ENCODE measurements at places on chromosomes 5 and 9. TPM values are rescaled to one million over a fixed set of nuclear protein-coding genes. Genes with fewer than 3 reads are reported as not detected.

The OLFM1 gene
- total RNA-seq, result 0.95 TPM

The PCDHGB2 gene
- total RNA-seq, result 1.9 TPM

The PHAX gene
- 51.2 TPM for total RNA-seq

The CXXC5 gene
- total RNA-seq, result 2.7 TPM

The GABRA1 gene
- total RNA-seq, result not detected

The RAPGEF1 gene
- 124 TPM for total RNA-seq

The CCL19 gene
- total RNA-seq, result not detected

The ARHGEF37 gene
- 7.1 TPM for total RNA-seq

The LMNB1 gene
- 134 TPM for total RNA-seq

The ZNF474 gene
- total RNA-seq, result not detected

The DPYSL3 gene
- total RNA-seq, result 146 TPM

The BRIX1 gene
- 28.4 TPM for total RNA-seq

The BTNL3 gene
- not detected for total RNA-seq

The TXNDC8 gene
- not detected for total RNA-seq

The SLC22A4 gene
- total RNA-seq, result 5.4 TPM

The SV2C gene
- 0.07 TPM for total RNA-seq

The FBLL1 gene
- total RNA-seq, result 0.44 TPM

The ERBIN gene
- total RNA-seq, result 60.1 TPM

The INSYN2B gene
- 9.9 TPM for total RNA-seq

The CCDC152 gene
- 2.8 TPM for total RNA-seq

The PCA3 gene
- total RNA-seq, result 0.32 TPM

The IL7R gene
- 1.2 TPM for total RNA-seq

The NUTM2G gene
- total RNA-seq, result not detected

The SRP19 gene
- total RNA-seq, result 69.2 TPM

The CCL21 gene
- total RNA-seq, result not detected

The TICAM2 gene
- total RNA-seq, result 3.5 TPM

The IRF1 gene
- total RNA-seq, result 17.7 TPM

The SYNPO gene
- 121 TPM for total RNA-seq

The RANBP3L gene
- total RNA-seq, result not detected

The PLEKHG4B gene
- total RNA-seq, result not detected

The SYK gene
- not detected for total RNA-seq

The SNX30 gene
- 6.3 TPM for total RNA-seq

The NMUR2 gene
- not detected for total RNA-seq

The RGS7BP gene
- total RNA-seq, result 2.0 TPM

The SLCO4C1 gene
- total RNA-seq, result not detected

The POC5 gene
- 7.8 TPM for total RNA-seq

The ARID3C gene
- total RNA-seq, result not detected

The SLC34A3 gene
- not detected for total RNA-seq

The CDHR2 gene
- total RNA-seq, result not detected

The TMEM252 gene
- total RNA-seq, result not detected

The NR2F1-AS1 gene
- total RNA-seq, result 15.2 TPM

The SIT1 gene
- not detected for total RNA-seq

The AGXT2 gene
- not detected for total RNA-seq

The WWC1 gene
- total RNA-seq, result 0.91 TPM

The GNG10 gene
- 33.0 TPM for total RNA-seq

The GBGT1 gene
- 28.7 TPM for total RNA-seq

The CAST gene
- total RNA-seq, result 194 TPM

The GRIN1 gene
- not detected for total RNA-seq

The RABGAP1 gene
- total RNA-seq, result 43.1 TPM

The PCDHGA1 gene
- 0.22 TPM for total RNA-seq

The RELL2 gene
- 3.1 TPM for total RNA-seq

Data from endothelial cell of umbilical vein (primary cell).